ENCODE measurements at places on chromosomes 12 and 14.

DNA sequence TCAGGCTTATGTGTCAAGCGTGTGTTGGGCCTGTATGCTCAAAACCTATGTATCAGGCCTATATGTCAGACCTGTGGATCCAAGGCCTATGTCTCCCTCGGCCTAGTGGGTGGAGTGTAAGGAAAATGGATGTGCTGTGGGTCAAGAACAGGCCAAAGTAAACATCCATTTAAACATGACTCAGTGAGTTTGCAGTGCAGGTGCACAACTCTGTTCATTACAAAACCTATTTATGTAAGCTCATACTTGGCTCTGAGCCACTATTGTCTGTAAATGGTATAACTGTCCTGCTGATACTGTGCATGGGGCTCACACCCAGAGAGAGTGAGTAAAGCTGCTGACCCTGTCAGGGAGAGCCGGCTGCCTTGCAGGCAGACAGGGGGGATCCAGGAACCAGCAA is 249.7 kb upstream of the AVPR1A start:
- no peak for DNase-seq

DNA sequence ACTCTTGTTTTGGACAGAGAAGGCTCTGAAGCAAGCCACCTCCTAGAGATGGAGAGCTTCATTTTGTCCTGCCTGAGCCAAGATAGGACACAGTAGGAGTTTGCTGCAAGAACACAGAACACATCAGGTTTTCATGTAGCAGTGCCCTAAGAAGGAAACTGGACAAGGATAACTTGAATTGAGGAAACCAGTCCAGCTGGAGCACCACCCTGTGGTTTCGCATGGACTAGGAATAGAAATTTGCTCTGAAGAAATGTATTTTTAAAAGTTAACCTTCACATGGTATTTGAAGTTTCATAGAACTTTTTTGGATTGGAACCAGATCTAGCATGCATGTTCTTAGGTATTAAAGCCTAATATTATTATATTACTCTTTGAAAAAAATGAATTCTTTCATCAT is 68.8 kb downstream of the RERG start:
- no peak for DNase-seq

- DNase-seq, result peak; percentile 93
Measured at GRCh38 chr12:53052419-53053217, 2.8 kb downstream of the TNS2 start.

DNA sequence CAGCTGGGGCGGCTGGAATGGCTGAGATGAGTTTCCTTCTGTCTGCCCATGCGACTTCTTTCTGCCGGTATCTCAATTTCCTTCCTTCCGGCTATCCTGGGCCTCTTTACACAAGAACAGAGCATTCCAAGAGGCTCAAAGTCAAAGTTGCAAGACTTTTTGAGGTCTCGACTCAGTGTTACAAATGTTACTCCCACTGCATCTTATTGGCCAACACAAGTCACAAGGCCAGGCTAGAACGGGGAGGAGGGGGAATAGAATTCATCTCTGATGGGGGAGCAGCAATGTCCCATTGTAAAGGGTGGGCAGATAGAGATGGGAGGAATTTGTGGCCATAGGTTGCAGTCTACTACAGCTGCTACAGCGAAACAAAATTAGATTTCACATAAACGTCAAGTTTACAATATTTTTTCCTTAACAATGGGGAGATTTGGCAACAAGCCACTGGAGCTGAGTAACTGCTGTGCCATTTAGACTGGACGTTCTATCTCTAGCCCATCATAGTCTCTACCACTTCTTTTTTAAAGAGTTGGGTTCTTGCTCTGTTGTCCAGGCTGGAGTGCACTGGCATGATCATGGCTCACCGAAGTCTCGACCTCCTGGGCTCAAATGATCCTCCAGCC is 9.5 kb upstream of the NYNRIN start:
- DNase-seq, result no peak

DNA sequence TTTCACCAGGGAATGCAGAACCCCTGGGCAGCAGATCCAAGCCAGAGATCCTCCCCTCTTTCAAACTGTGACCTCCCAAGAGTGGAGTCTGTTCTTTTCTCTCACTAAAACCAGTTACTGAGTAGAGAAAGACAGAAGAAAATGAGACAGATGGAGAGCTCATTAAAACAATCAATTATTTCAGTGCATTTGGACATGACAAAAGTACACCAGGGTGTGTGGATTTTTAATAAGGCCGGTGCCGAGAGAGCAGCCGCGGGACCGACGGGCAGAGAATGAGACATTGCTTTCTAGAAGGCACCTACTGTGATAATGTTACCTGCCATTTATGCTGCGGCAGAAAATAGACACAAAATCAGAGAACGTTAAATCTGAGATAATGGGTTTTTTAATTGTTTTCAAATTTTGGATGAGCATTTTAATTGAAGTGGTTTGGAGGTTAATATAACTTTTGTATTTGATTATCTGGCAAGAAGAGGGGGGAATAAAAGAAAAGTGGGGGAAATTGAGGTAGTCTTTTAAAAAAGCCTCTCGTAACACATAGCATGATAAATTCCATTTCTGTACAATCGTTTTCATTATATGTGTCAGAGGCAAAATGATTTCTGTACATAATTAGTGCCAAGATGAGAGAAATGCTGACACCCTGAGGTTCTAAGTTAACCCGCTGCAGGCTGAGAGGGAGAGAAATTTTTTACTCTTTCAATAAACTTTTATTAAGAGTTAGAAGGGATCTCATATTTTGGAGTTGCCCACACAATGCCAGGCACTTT is 70.8 kb downstream of the HSPB8 start:
- DNase-seq, result no peak

DNA sequence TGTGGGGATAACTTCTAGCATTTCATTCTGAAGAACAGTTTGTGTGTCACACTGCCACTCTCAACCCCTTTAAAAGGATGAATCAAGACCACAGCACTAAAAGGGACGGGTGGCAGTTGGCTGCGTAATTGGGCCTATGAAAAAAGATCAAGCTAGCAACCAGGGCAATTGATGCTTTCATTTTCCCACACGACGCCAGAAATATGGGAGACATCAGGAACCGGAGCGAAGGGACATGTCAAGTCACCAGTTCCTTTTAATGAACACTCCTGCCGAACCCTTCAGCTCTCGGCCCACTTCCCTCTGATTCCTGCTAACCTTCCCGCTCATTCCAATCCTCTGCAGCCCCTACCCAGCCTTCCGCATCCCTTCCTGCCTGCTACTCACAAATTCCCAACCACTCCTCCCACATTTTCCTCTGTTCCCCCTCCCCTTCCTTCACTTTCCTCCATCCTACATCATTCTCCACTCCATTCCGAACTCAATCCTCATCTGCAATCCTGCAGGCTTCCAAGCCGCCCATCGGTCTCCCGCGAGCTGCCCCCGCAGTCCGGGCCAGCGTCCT is 753 bp downstream of the CSRNP2 start:
- DNase-seq, result no peak

- DNase-seq, result peak; percentile 56
Measured at GRCh38 chr12:124780752-124781685, 82.6 kb downstream of the SCARB1 start.

- no peak for DNase-seq
Measured at GRCh38 chr12:82740-83139, 16.2 kb downstream of the IQSEC3 start.

- DNase-seq, result no peak
Measured at GRCh38 chr12:58925751-58926150, 5.4 kb upstream of the LRIG3 start.

DNA sequence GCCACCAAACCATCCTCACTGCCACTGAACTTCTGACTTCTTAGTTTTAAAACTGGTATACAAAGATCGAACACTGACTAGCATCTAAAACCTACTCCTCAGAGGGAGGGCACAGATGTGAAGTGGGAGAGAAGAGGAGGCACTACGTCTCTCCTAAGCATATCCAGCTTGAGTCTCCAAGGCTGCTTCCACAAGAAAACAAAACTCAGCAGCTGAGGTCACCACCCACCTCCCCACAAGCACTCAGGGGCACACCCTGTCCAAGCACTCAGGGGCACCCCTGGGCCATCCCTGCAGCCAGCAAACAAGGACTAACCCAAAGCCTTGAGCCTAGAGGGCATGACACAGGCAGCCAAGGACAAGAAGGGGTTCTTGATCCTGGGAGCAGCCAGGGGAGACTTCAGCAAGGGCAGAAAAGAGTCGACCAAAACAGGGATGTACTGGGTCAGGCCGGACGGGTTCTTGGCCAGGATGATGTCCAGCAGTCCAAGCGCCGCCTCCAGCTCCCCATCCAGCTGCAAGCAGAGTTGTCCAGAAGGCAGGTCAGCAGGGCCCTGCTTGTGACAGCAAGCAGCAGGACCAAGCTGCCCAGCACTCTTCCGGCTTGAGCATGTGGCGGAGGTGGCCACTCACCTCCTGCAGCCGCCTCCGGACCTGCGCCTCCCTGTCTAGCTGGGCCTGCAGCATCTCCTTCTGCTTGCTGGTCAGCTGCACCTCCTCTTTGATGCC is 34.8 kb downstream of the GCN1 start:
- peak; percentile 36 for DNase-seq

DNA sequence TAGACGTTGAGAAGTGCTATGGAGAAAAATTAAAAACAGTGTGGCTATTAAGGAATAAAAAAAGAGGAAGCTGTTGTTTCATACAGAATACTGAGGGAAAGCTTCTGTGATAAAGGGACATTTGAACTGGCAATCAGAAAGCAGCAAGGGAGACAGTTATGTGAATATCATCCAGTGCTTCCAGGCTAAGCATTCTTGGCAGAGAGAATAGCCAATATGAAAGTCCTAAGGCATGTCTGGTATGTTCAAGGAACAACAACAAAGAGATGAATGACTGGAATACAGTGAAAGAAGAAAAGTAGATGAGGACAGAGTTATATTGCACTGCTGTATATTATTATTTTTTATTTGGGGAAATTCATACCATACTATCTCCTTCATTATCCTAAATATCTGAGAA is 23.9 kb downstream of the SCAF11 start:
- no peak for DNase-seq

DNA sequence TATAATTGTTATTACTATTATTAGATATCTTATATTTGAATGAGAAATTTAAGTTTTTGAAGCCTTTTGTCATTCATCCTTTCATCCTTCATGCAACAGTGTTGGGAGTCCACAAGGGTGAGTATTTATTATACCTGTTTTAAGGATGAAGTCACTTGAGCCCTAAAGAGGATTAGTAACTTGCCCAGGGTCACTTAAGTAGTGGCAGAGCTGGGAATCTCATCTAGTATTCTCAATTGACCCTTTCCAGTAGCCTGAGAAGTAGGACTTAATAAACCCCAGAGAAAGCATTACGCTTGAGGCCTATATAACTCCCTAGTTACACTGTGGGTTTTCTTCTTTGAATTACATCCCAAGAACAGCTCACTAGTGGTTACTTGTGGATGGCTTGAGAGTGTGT is 119.8 kb downstream of the SRGAP1 start:
- DNase-seq, result no peak

- no peak for DNase-seq
Measured at GRCh38 chr12:113456761-113457160, 14.9 kb downstream of the LHX5 start.

- DNase-seq, result peak; percentile 54
Measured at GRCh38 chr12:11581179-11581755, 68.2 kb upstream of the ETV6 start.

DNA sequence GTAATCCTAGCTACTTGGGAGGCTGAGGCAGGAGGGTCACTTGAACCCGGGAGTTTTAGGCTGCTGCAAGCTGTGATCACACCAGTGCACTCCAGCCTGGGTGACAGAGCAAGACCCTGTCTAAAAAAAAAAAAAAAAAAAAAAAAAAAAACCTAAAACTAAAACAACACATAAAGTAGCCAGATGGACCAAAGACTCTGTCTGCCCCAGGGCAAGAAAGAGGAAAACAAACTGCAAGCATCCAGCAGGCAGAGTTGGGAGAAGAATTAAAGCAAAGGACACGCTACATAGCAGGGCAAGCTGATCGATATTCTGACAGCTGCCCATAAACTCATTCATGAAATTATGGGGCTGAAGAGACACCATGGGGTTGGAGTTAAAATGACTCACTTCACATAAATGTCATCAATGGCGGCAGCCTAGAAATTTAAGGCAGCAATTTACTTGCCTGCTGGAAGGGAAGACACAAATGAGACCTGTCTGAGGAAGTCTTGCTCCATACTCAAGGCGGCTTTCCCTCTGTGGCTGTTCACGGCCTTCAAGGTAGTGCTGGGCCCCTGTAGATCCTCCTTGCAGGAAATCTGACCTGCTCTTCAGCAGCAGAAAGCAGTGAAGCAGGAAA is 259.1 kb upstream of the FKBP4 start:
- DNase-seq, result no peak

GRCh38 chr14:36478782-36479181 is 41.2 kb downstream of the NKX2-1 start:
- DNase-seq, result no peak

GRCh38 chr14:56121816-56122215 is 3.6 kb downstream of the PELI2 start:
- no peak for DNase-seq

- DNase-seq, result no peak
Measured at GRCh38 chr12:120242971-120243699, 22.4 kb downstream of the PXN start.

- DNase-seq, result no peak
Measured at GRCh38 chr12:106291342-106291741, 11.2 kb upstream of the TCP11L2 start.

DNA sequence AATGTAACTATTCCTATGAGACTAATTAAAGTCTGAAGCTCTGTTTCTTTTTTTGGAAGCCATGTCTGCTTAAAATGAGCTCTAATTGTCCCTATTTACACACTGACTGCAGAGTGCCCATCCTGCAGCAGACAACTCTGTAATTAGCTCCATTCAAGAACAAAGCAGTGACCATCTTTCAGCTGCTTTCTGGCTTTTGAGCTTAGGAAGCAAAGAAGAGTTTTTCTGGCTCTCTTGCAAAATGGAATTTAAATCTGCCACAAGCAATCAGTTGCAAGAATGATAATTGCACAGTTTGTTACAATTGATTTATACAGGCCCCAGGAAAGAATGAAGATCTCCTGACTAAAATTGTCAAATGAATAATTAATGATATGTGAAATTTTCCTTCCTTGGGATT is 83.4 kb downstream of the GAS2L3 start:
- DNase-seq, result no peak

DNA sequence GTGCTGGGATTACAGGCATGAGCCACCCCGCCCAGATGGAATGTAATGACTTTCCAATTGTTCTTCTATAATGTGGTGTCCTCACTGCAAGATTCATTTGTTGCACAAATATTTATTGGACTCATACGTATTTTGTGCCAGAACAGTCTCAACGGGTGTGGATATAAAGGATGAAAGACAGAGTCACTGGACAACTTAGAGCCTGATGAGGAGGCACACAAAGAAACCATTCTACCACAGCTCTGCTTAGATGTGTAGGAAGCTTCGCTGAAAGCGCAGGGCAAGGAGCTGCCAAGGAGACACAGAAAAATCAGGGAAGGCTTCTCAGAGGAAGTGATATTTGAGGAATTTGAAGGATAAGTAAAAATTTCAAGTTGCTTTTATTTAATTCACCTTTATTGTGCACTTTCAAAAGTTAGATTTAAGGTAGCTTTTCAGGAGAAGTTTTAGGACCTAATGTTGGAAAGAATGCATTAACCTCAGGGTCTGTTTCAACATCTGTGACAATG is 41.6 kb upstream of the STON2 start:
- DNase-seq, result no peak

- no peak for DNase-seq
Measured at GRCh38 chr12:67270622-67271021, 1.5 kb downstream of the CAND1 start.
